Fibroblast of skin of left quadriceps (primary cell): ENCODE measurements at places on chromosomes 16 and 17.

GRCh38 chr16:30351001-30351441 lies 4.1 kb downstream of the CD2BP2 start:
- no peak for DNase-seq

DNA sequence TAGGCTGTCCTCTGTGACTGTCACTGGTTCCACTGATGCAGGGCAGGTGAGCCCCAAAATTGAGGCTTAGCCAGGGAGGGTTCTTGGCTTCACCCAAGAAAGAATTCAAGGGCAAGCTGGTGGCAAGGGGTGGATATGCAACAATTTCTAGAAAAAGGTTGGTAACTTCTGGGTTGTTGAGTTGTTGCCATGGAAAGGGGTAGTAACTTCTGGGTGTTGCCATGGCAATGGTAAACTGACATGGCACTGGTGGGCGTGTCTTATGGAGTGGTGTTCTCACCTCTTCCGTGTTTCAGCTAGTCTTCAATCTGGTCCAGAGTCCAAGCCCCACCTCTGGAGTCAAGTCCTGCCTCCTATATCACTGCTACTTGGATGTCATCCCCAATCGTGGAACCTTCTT lies 9.5 kb upstream of the GUCY2D start:
- DNase-seq, result no peak

GRCh38 chr17:60959696-60960095 lies 282.0 kb downstream of the BCAS3 start:
- no peak for DNase-seq

DNA sequence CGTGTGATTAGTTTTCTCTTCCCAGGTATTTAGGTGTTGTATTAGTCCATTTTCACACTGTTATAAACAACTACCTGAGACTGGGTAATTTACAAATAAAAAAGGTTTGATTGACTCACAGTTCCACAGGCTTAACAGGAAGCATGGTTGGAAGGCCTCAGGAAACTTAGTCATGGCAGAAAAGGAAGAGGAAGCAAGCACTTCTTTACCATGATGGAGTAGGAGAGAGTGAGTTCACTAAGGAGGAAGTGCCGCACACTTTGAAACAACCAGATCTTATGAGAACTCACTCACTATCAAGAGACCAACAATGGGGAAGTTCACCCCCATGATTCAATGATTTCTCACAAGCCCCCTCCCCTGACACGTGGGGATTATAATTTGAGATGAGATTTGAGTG lies 1343.7 kb upstream of the GOT2 start:
- no peak for DNase-seq

- DNase-seq, result no peak
Observed at GRCh38 chr16:30552956-30553355, 5.2 kb downstream of the ZNF764 start.

GRCh38 chr16:70651524-70651923 lies 5.2 kb downstream of the IL34 start:
- DNase-seq, result no peak

GRCh38 chr17:38604479-38605403 lies 1.0 kb downstream of the SRCIN1 start:
- no peak for DNase-seq

DNA sequence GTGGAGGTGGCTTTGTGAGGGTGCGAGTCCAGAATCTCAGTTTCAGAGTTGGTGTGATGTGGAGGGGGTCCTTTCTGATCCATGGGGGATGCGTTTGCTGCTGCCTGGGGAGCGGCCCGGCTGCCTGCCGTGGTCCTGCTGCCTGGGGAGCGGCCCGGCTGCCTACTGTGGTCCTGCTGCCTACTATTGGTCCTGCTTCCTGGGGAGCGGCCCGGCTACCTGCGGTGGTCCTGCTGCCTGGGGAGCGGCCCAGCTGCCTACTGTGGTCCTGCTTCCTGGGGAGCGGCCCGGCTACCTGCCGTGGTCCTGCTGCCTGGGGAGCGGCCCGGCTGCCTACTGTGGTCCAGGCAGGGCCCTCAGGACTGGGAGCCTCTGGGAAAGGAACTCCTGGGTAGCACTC lies 61.5 kb upstream of the ZNF750 start:
- no peak for DNase-seq

GRCh38 chr17:53186001-53186400 lies 636.7 kb upstream of the KIF2B start:
- DNase-seq, result no peak

DNA sequence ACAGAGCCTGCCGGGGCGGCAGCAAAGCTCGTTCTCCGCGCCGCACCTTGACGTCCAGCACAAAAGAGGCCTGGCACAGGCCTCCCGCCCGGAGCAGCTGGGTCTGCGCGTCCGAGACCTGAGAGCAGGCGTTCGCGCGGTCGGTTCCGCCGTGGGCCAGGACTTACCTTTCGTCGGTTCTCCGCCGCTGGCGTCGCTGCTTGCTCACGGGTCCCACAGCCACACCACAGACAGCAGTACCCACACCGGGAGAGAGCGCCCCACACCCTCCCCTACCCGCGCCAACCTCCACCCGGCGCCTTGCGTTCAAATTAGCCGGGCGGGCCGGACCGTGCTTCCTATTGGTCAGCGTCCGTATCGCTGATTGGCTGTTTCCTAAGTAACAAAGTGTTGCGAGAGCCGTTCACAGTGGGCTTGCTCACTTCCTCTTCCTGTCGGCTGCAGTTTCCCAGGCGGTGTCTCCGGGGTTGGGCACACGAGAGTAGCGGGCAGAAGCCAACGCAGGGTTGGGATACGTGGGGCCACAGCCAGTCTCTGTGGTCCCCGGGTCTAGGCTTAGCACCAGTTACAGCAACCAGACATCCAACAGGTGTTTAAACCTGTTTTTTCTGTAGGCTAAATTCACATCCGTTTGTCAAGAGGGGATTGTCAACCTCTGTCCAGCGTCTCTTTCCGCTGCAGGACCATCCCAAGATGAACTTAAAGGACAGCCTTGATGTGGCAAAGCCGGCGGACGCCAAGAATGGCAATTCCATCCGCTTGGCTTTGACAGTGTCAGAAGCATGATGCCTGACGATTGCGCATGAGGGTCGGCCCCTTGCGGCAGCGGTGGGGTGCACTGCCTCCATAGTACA lies at the start of gene KIF18B:
Gene KIF18B (minus strand): TSS at position 313 of the 854 bp plus-strand sequence. CDS start 11,429 bp downstream, outside the sequence.
- DNase-seq, result peak; percentile 83

DNA sequence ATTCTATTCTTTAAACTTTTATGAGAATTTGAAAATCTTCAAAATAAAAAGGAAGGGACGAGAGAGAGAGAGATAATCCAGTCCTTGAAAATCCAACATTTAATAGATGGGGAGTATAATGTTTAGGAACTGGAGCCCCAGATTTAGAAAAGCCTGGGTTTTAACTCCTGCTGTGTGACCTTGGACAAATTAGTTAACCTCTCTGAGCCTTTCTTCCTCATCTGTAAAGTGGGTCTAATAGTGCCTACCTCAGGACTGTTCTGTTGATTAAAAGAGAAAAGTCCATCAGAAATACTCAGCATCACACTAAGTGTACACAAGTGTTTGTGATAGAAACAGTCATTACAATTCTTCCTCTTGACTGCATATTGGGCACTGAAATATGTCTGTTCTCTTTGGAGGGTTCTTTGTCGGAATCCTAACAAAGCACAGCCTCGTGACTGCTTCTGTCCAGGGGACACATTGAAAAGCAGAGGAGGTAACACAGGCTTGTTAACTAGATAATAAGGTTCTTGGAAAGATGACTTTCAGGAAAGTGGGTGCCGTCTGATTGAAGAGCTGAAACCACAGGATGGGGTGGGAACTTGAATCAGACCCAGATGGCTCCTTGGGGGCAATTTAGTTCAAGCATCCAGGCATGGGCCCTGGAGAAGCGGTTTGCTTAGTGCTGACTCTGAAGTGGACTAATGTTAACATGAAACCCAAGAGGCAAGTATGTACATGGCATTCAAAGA lies 128.2 kb downstream of the CLEC16A start:
- DNase-seq, result no peak

DNA sequence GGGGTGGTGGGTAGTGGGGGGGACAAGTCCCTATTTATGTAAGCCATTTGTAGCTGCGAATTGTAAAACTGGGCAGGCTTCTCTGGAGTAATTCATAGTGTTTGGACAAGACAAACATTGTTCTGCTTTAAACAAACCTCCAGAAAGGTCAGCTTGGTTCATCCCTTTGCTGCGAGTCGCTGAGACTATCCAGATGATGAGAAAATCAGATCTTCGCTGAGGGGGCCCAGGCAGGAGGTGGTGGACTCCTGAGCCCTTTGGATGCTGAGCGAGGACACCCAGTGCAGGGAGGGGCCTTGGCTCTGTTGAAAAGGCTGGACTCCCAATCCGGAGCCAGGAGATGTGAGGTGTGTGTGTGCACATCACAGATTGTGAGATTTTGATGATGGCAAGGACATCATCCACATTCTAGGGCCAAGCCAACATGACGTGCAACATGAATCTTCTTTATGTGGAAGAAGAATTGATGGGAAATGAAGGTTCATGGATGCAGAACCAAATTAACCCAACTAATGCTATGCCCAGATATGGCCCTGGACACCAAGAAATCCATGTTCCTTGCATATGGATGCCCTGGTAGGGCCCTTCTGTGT lies 15.0 kb upstream of the NTN1 start:
- no peak for DNase-seq

DNA sequence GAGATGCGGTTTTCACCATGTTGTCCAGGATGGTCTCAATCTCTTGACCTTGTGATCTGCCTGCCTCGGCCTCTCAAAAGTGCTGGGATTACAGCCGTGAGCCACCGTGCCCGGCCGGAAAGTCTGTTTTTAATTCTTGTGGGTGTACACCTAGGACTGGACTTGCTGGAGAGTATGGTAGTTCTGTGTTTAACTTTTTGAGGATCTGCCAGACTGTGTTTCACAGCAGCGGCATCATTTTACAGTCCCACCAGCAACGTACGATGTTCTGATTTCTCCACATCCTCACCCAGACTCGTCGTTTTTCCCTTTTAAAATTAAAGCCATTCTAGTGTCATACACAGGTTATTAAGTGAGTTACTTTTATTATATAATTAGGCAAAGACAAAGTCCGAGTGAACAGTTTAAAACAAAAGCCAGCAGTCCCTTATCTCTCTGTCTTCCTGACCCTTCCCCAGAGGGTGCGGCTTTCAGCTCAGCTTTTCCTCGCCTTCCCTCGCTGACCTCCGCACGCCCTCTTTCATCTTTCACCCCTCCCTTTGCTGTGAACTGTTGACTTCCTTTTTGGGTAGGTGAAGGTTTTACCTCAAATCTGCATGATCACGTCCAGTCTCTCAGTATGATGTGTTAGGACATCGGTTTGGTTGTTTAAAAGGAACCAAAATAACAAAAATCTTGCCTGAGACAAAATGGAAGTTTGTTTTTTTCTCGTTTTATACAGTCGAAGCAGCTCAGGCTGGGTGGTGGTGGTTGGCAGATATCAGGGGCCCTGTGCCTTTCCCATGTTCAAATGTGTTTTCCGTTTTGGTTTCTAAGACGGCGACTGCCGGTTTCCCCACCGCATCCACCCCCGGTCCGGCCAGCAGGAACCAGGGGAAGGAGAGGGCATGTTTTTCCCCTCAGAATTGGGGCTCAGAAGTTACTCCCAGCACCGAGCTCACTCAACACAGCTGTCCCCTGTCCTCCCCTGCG lies 18.0 kb downstream of the FAM234A start:
- DNase-seq, result no peak

DNA sequence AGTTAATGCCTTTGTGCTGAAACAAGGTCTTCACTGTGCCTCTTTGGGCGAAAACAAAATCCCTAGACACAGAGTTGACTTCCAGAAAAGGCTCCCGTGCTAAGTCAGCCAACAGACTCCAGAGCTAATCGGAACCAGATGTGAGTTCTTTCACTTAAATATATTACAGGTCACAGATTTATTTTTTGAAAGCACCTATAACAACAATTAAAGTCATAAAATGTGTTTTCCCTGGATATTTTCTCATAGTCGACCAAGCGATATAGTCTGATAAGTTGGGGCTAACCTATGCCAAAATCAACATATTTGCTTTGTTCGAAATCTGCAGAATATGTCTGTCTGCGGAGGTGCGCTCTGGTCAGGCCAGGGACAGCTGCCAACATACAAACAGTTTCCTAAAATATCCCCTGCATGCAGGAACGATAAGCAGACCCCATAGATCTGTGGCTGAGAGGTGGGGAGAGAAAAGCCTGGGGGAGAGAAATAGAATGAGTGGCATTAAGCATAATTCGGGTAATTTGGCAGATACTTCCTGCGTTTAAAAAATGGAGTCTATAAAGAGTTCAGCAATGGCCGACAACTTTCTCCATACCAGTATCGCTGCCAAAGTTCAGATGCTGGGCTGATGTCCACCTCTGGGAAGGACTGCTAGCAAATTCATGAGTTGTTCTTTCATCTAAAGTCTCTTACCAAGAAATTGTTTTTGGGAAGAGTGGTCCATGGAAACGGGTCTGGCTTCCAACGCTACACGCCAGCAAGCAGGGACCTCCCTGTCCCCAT lies 50.8 kb upstream of the MYH10 start:
- DNase-seq, result peak; percentile 64

DNA sequence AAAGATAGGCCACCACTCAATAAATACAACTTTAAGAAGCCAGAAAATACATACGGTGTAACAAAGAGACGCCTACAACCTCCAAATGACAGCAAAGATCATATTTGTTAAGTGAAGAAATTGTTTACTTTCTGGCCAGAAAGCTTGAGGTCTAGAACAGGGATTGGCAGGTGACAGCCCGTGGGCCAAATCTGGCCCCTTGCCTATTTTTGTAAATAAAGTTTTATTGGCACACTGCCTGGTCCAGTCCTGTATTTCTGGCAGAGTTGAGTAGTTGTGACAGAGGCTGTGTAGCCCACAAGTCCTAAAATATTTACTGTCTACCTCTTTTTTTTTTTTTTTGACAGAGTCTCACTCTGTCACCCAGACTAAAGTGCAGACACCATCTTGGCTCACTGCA lies 3.4 kb upstream of the CLEC19A start:
- DNase-seq, result no peak

DNA sequence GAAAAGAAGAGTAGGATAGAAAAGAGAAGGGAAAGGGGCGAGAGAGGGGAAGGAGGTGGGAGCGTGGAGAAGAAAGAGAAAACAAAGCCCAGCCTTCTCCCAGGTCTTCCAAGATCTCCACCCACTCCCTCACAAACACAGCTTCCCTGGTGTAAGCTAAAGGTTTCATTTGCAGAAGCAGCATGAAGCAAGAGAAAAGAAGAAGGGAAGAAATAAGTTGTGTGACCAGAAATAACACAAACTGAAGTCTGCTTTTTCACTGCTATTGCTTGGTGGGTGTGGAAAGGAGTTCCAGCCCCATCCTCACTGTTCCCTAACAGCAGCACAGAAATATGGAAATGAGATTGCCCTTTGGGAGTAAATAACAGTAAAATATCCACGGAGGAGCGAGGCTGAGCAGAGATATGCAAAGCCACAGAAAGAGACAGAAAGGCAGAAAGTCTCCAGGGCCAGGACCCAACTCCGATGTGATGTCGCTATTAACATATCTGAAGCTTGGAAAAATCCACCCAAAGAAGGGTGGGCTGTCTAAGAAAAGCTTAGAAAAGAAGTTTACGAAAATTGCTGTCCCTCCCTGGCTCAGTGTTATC lies 10.3 kb upstream of the GAS7 start:
- no peak for DNase-seq
